GM13977 (cell line): ENCODE measurements at places on chromosomes 12 and 14.

- no peak for DNase-seq
These were observed 18.8 kb downstream of the GPR65 start for GRCh38 chr14:88023658-88024187.

DNA sequence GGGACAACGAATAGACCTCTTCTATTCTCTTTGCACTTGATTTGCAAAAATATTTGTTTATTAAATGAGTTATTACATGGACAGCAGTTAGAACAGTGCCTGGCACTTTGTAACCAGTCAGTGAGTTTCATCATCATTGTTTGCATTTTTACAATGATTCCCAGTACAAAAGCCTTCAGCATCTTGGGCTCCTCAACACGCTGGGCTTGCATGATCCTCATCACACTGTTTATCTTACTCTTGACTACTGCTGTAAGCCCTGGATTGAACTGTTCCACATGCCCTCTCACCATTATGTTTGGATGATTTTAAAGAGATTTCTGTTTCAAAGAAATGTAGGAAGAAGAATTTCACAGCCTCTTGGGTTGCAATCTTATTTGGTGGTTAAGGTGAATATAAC lies 204.3 kb downstream of the PELI2 start:
- no peak for DNase-seq

- peak; percentile 65 for DNase-seq
These were observed 40.3 kb downstream of the MAP1LC3B2 start for GRCh38 chr12:116599285-116600136.

GRCh38 chr12:32671930-32672780 lies 6.9 kb upstream of the DNM1L start:
- peak; percentile 76 for DNase-seq

GRCh38 chr14:66405158-66405557 lies 81.0 kb upstream of the CCDC196 start:
- DNase-seq = no peak

GRCh38 chr12:57000393-57000792 lies 6.0 kb downstream of the ZBTB39 start:
- DNase-seq = no peak

DNA sequence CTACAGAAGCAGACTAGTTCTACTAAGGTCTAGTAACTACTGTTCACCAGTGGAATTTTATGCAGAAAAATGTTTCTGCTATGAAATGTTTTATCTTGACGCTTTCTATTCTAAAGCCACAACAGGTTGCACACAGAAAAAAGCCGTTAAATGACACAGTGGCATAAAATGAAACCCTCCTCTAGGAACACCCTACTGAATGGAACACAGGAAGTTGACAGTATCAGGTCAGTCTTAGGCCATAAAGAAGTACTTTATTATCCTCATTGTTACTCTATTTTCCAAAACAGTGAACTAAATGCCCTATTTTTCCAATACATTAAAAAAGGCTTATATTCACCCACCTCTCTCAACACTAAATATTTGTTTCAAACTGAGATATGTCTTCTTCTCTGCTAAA lies 21.9 kb downstream of the EPS8 start:
- no peak for DNase-seq

- no peak for DNase-seq
These were observed 42.0 kb upstream of the ETV6 start for GRCh38 chr12:11607313-11608081.

- no peak for DNase-seq
These were observed 101.0 kb downstream of the FOXG1 start for GRCh38 chr14:28867571-28867970.

GRCh38 chr14:50954811-50955372 lies 10.6 kb upstream of the PYGL start:
- peak; percentile 71 for DNase-seq
